Endothelial cell of umbilical vein (primary cell): ENCODE measurements at places on chromosomes 16 and 17. TPM values are rescaled to one million over a fixed set of nuclear protein-coding genes. Genes with fewer than 3 reads are reported as not detected.

NOTUM gene
- not detected in 2 replicates for polyA plus RNA-seq

DRG2 gene
- 46.5 and 50.2 TPM in 2 replicates for polyA plus RNA-seq

CACNG3 gene
- not detected in 2 replicates for polyA plus RNA-seq

GRCh38 chr16:51242296-51242994 is 91.4 kb upstream of the SALL1 start:
- no peaks in the 10 kb centered on the region for H3K36me3 ChIP-seq
- no peak for DNase-seq
- no peak overlapping the region for H3K27ac ChIP-seq

DNA sequence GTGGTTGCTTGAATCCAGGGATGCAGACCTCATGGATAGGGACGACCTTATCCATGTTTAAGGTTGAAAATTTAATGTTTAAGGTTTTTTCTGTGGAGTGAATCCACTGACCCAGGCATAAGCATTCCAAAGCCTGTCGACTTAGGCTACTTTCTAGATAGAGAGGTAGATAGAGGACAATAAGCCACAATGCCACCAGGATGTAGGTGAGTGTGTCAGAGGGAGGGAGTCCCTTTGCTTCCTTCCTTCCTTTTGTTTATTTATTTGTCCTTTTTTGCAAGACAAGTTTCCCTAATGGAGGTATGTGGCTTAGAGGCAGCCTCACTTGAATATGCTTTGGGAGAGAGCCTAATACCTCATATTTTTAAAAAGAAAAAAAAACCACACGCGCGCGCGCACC is 834.2 kb upstream of the SOX9 start:
- H3K4me1 ChIP-seq = no peaks in the 10 kb centered on the region
- H3K27me3 ChIP-seq = no peaks in the 10 kb centered on the region
- H3K4me3 ChIP-seq = no peak overlapping the region
- H3K36me3 ChIP-seq = no peaks in the 10 kb centered on the region
- DNase-seq = no peak
- H3K27ac ChIP-seq = no peak overlapping the region

- no peaks in the 10 kb centered on the region for H3K36me3 ChIP-seq
- H3K4me3 ChIP-seq = no peak overlapping the region
- H3K27me3 ChIP-seq = peaks cover 16% of the 10 kb centered on the region
- no peaks in the 10 kb centered on the region for H3K4me1 ChIP-seq
Observed at GRCh38 chr17:4623249-4623648, 18.2 kb downstream of the ALOX15 start.

- DNase-seq = no peak
- no peaks in the 10 kb centered on the region for H3K27me3 ChIP-seq
- H3K4me1 ChIP-seq = peaks cover 8% of the 10 kb centered on the region
- H3K4me3 ChIP-seq = no peak overlapping the region
- no peaks in the 10 kb centered on the region for H3K36me3 ChIP-seq
Observed at GRCh38 chr17:80063830-80064585, 27.6 kb downstream of the CCDC40 start.

DNA sequence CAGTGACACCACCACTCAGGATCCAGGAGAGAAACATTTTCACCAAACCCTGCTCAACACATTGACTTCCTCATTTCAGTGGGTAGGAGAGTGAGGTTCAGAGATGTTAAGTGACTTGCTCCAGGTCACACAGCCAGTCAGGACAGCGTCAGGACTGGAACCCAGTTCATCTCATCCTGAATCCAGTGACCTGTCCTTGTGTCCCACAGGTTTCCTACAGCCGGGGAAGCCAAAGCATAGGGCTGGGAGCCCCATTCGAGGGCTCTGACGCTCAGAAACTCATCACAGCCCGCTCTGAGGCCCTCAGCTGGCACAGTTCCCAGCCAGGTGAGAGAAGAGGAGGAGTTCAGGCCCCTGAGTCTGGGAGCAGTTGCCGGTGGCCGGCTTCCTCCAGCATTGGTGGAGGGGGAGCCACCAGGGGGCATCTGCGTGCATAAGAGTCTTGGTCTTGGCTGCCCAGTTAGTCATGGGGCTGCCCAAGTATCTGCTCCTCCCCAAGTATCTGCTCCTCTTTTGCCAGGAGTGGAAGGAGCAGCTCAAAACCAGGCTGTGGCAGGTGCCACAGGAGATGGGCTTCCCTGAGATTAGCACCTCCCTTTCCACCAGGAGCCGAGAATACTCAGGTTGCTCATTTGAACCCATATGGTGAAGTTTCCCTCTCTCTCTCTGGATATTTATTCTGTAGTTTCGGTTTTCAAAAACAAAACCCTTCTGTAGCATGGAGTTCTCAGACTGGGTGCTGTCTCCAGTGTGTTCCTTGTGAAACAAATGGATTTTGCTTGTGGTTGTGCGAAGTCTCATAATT is 56.0 kb downstream of the TNFRSF13B start:
- H3K36me3 ChIP-seq = no peaks in the 10 kb centered on the region
- DNase-seq = peak; percentile 17
- peaks cover 2% of the 10 kb centered on the region for H3K27me3 ChIP-seq
- H3K4me1 ChIP-seq = no peaks in the 10 kb centered on the region

- H3K4me3 ChIP-seq = no peak overlapping the region
- H3K4me1 ChIP-seq = peaks cover 22% of the 10 kb centered on the region
- H3K36me3 ChIP-seq = no peaks in the 10 kb centered on the region
Observed at GRCh38 chr16:47374629-47375028, 86.2 kb downstream of the ITFG1 start.

DNA sequence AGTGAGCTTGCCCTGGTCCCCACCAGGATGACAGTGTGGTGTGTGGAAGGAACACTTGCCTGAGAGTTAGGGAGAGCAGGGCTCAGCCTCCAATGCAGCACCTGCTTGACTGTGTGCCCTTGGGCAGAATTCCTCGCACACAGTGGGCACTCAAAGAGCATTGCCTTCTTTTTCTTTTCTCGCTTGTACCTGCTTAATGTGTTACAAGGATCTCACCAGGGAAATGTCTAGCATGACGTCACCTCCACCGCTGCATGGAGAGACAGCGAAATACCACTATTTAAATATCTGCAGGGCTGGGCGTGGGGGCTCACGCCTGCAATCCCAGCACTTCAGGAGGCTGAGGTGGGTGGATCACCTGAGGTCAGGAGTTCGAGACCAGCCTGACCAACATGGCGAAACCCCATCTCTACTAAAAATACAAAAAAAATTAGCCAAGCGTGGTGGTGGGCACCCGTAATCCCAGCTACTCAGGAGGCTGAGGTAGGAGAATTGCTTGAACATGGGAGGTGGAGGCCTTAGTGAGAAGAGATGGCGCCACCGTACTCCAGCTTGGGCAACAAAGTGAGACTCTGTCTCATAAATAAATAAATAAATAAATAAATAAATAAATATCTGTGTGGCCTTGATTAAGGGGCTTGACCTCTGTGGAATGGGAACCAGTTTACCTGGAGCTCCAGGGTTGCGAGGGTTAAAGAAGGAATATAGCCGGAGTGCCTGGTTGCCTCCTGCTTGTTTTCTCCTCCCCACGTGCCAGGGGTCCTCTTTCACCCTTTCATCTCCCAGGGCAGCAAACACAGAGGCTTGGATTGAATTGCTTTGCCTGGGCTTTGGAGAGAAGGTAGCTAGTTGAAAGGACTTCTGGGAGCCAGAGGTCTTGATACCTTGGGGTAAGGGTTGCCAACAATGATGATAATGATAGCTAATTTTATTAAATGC is 16.3 kb downstream of the SNX29 start:
- H3K27me3 ChIP-seq = no peaks in the 10 kb centered on the region
- H3K4me1 ChIP-seq = peaks cover 11% of the 10 kb centered on the region

GRCh38 chr16:50152351-50152806 is 727 bp upstream of the TENT4B start:
- H3K27me3 ChIP-seq = no peaks in the 10 kb centered on the region
- DNase-seq = no peak
- no peaks in the 10 kb centered on the region for H3K36me3 ChIP-seq
- H3K4me3 ChIP-seq = peak overlapping the region; percentile 86
